ENCODE measurements at places on chromosomes 12 and 14.

- no peak for DNase-seq
Measured at GRCh38 chr12:91138337-91138920, 27.1 kb upstream of the LUM start.

GRCh38 chr12:68924546-68924945 lies 8.4 kb downstream of the CPM start:
- DNase-seq = no peak

DNA sequence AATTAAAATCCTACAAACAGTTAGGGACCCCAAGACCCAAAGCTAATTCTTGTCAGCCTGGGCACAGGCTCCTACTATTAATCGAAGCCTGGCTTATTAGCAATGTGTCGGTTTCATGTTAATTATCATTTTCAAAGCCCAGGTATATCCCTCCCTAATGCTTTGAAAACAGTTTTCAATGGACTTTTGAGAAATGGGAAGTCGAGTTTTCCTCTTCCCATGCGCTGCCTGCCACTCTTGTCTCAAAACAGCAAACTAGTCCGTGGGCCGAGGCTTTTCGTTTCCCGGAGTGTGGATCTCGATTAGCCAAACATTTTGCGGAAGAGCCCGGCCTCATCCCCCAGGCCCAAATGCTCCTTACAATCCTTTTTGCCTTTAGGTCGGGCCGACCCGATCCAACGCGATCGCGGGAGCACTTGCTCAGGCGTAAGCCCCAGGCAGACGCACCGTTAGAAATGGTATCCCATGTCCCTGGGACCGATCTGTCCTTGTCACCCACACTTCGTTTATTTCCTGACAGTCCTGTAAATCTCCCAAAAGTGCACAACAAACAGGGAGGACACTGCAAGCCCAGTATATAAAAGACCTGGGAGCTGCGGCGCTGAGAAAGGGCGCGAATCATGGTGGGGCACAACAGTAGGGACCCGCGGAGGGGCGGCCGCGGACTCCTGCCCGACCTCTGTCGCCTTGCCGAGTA lies 1.5 kb downstream of the SIX6 start:
- no peak for DNase-seq

DNA sequence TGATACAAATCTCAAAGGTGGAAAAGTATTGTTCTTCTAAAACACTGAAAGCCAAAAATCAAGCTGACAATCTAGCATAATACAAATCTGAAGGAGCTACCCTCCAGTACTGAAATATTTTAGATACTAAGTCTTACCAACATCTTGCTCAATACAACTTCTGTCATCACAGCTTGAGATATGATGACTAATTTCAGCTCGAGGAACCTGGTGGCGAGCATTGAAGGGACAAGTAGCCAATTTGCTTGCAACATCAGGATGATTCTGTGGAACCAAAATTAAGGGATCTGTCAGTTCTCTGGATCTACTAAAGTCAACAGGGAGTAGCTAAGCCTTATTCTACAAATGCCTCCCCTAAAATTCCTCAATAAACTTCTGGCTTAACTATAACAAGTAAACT lies 10.4 kb downstream of the GTSF1 start:
- no peak for DNase-seq

GRCh38 chr14:103627073-103628025 lies 1.7 kb upstream of the KLC1 start:
- no peak for DNase-seq

DNA sequence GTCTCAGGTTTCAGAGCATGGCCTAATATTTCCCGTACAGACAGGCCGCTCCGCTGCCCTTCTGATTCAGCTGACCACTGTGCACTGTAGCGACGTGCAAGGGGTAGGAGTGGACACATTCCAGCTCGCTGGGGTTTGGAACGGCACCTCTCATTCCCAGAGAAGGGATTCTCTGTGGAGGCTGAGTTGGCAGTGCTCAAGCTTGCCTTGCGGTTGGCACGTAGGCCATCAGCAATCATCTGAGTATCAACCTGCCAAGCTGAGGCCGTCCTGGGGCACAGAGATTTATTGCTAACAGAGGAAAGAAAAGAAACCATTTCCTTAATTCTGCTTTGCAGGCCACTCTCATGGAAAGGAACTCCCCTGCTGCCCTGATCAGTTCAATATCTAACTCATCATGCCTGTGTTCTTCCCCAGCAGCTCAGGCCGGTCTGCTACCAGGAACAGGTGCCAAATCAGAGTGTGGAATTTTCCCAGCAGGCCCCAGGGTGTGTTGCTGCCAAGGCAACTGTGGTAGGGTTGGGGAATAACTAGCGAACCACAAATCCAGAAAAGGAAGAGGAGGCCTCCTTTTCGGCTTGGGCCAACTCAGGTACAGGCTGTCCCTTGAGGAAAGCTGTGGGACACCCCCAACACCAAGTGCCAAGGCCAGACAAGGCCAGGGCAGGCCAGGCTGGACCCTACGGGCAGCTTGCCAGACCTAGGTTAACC lies 92.5 kb downstream of the SSPN start:
- DNase-seq = no peak

DNA sequence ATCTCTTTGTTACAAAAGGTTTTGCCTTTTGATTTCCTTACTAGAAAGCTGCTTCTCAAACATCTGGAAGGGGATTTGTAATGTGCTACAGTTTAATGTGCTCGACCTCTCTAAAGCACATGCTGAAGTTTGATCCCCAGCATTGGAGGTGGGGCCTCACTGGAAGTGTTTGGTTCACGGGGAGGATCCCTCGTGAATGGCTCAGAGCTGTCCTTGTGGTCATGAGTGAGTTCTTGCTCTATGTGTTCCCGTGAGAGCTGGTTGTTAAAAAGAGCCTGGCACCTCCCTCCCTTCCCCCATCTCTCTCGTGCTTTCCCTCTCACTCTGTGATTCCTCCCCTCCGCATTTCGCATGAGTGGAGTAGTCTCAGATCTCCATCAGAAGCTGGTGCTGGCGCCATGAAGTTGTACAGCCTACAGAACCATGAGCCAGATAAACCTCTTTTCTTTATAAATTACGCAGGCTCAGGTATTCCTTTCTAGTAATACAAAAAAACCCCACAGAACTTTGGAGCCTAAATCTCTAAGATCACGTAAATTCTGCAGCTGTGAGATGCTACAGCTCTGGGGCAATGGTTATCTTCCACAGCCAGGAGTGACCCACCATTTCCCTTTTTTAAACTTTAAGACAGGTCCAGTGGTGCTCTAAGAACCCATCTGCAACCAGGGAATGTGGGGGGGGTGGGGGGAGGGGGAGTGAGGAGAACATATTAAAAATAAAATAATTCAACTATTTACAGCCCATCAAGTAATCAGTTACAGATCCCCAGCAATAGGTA lies 214.4 kb downstream of the FOXN3 start:
- no peak for DNase-seq

GRCh38 chr12:29547864-29548263 lies 50.4 kb upstream of the OVCH1 start:
- DNase-seq = no peak

- DNase-seq = no peak
Measured at GRCh38 chr14:101499080-101499479, 62.2 kb upstream of the DIO3 start.

- DNase-seq = no peak
Measured at GRCh38 chr12:131506426-131506825, 204.5 kb upstream of the SFSWAP start.

- DNase-seq = no peak
Measured at GRCh38 chr12:19421503-19422282, 17.6 kb upstream of the AEBP2 start.

DNA sequence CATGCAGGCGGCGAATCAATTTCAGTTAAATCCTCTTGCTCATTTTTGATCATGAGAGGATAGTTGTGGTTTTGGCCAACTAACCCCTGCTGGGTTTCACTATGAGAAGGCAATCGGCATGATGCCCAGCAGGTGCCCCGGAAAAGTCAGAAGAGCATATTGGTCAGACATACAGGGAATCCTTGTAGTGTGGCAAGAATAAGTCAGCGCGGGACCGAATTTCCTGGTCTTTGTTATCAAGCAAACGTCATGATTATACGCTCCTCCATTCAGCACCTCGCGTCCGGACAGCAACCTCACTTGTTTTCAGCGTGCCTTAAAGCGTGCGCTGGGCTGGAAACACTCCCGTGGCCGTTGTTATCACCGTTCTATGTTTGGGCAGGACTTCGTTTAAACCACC lies 1.8 kb downstream of the TBC1D30 start:
- DNase-seq = no peak

GRCh38 chr14:101083564-101084435 lies 180.3 kb upstream of the RTL1 start:
- no peak for DNase-seq

GRCh38 chr14:61493239-61493638 lies 171.9 kb downstream of the PRKCH start:
- no peak for DNase-seq

DNA sequence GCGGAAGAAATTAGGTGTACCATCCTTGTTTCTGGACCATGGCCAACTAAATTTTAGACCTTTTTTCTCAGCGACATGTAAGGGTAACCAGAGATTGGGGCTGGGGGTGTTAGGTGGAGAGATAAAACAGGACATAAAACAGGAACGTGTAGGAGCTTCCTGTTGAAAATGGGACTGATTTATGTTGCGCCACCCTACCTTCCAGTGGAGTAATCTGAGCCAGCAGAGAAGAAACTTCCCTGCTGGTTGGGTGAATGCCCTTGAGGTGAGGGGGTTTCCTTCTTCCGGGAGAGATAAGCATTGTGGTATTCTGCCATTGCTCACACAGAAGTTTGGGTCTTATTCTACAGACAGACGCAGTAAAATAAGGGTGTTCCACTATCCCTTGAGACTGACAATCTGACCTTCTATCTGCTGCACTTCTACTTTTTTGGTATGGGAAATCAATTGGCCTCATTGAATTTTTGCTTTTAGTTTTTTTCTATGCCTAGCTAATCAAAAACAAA lies 417.6 kb downstream of the PCNX1 start:
- no peak for DNase-seq

DNA sequence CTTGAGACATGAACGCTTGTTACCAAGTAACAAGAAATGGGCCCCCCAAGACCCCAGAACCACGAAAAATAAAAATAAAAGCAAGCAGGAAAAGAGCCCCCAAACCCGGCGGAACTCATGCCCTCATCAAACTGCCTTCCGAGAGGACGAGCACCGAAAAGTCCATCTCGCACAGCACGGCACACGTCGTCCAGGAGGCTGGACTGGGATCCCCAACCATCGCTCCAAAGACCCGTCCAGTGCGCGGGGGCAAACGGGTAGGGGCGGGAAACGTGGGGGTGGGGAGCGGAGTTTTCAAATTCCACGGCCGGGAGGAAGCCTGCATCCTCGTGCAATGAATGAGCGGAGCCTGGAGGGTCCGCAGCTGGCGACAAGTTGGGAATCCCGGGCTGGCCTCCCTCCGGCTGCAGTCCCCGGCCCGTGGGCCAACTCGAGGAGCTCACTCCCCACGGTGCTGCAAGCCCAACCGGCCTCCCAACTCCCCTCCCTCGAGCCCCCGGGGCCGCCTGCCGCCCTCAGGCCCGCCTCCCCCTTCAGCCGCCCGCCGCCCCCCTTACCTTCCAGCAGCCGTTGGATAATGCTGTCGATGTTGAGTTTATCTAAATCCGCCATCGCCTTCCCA lies 484 bp downstream of the PPP1CC start:
- DNase-seq = no peak

GRCh38 chr12:118714051-118714460 lies 267.3 kb upstream of the SRRM4 start:
- DNase-seq = peak; percentile 35

DNA sequence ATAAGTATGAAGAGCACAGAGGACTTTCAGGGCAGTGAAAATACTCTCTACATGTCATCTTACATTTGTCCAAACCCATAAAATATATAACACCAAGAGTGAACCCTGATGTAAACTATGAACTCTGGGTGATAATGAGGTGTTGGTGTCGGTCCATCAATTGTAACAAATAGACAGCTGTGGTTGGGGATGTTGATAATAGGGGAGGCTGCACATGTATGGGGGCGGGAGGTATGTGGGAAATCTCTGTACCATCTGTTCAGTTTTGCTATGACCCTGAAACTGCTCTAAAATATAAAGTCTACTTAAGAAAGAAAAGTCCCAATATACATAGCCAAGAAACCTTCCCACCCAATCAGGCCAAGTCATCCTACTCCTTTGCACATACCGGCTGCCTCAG lies 88.5 kb downstream of the GPR135 start:
- DNase-seq = no peak

DNA sequence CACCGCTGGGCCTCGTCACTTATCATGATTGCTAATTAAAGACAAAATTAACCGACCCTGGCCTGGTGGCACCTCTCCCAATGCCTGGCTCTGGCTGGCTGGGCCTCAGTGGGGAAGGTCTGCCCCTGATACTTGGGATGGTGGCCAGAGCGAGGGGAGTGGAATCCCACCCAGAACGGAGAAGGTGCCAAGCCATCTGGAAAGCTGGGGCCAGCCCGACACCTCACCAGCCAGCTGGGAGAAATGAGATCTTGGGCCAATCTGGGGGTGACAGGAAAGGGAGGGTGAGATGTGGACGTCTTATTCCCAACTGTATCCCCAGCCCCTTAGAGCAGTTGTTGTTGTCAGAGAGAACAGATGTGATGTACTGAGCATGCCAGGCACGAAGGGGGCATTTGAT lies 215.0 kb upstream of the PWP1 start:
- DNase-seq = no peak
